ENCODE measurements at places on chromosomes 2 and 18.

DNA sequence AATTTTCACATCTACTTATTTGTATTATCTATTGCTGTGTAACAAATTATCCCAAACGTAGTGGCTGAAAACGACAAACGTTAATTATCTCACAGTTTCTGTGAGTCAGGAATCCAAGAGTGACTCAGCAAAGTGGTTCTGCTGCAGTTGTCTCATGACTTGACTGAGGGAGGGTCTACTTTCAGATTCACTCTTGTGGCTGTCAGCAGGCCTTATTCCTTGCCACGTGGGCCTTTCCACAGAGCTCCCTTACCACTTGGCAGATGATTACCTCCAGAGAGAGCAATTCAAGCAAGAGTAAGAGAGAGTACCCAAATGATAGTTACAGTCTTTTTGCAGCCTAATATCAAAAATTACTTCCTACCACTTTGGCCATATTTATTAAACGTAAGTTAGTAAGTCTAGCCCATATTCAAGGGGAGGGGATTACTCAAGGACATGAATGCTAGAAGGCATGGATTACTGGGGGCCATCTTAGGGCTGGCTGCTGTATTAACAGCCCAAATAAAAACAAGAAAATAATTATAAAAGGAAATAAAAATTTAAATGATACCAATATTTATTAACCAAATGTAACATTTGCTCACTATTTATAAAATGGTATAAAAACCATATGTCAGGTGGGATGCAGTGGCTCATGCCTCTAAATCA, 48.7 kb upstream of the NBEAL1 start:
- DNase-seq: no peak

GRCh38 chr2:149068996-149069888, 30.7 kb downstream of the LYPD6B start:
- peak; percentile 21 for DNase-seq

DNA sequence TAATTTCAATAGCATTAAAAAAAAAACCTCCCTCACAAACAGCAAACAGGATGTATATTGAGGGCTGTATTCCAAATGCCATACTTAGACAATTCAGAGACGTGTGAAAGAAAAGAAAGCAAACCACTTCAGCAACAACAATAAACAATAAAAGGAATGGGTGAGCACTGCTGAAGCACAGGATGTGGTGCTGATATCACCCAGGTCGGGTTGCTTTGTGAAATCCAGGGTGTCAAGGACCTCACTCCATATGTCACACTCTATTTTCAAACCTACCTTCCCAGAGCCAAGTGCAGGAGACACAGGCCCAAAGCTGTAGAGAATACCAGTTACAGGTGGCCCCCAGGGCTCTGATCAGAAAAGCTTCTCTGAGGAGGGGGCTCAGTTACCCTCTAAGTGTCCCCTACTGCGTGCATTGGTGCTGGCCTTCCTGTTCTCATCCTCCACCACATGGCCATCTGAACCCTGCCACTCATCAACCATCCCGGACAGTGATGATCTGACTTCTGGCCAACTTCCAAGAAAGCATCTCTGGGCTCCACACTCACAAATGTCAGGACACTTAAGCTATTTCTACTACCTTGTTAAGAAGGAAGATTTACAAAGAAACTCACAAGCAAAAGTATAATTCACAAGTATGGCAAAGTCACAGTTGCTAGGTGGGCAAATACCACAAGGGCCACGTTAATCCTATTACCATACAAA, 363.0 kb downstream of the SS18 start:
- DNase-seq: no peak

- DNase-seq: no peak
Observed at GRCh38 chr2:122886479-122887145, 1131.2 kb downstream of the TSN start.

GRCh38 chr2:212816267-212816666, 277.7 kb upstream of the ERBB4 start:
- DNase-seq: no peak

GRCh38 chr2:241612156-241613016, 24.6 kb downstream of the THAP4 start:
- no peak for DNase-seq

GRCh38 chr2:47568164-47568850, 165.4 kb downstream of the MSH2 start:
- DNase-seq: no peak

DNA sequence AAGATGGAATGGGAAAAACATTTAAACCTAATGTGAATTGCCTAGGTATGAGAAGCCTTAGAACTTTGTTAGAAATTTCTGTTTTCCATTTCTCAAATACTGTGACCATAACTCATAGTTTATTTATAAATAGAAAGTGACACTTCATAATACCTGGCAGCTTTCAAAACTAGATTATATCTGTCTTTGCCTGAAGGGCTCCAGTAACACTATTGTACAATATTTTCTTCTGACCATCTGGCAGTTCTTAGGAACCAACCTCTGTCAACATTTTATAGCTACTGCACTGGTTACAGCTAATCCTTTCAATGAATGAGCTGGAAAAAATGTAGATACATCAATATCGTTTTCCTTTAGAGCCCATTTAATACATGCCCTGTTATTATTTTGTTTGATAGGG, 237.4 kb downstream of the CAMKMT start:
- DNase-seq: no peak
